ENCODE measurements at places on chromosomes 3 and 15.

- no peak for DNase-seq
These were observed 33.8 kb upstream of the CTSH start for GRCh38 chr15:78978601-78979179.

DNA sequence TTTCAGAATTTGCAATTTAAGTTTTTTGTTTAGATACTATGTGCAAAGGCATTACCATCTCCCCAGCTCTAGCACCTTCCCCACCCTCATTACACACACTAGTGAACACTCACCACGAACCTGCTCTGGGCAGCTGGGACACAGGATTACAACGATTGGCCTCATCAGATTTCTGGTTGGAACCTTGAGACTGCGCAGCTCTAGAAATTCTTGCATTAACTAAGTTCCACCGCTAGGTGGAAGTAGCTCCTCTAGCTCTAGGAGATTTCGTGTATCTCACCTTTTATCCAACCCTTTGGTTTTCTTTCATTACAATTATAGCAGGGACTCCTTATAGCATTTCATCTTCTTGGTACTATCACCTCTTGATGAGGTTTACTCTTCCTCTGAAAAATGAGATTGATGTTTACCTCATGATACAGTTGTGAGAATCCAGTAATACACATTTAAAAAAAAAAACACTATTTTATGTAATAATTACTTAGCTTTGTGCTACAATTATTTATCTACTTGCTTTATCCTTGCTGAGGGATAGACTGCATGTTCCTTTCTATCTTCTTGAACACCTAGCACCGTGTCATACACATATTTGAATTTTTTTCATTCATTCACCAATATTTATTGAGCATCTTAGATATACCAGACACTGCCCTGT is 28.7 kb upstream of the PLOD2 start:
- DNase-seq, result peak; percentile 69

DNA sequence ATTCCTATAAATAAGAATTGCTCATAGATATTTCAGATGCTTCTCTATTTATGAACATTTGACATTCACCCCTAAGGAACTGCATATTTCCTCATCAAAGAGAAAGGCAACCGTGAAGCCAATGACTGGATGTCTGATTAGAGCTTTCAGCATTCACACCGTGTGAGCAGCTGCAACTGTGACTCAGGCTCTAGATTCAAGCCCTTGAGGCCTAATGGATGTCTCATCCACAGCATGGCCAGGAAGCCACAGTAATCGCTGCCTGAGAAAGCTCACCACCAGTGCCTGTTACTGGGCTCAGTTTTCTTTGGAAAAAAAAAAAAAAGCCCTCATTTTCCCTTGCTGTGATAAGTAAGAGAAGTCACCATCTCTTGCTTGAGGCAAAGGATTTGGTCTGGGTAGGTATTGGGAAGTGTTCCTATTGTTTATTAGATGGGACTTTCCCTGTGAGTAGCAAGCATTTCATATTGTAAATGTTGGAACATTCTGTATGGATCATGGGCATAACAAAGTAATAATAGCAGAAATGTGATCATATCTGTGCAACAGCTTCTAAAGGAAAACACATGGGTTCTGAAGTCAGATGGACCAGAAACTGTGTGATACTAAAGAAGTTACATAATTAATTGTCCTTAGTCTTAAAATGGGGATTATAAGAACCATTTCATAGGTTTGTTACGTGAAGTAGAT is 783.7 kb downstream of the AGBL1 start:
- peak; percentile 99 for DNase-seq

GRCh38 chr3:115800489-115801075 is 177.3 kb downstream of the GAP43 start:
- DNase-seq, result peak; percentile 87

DNA sequence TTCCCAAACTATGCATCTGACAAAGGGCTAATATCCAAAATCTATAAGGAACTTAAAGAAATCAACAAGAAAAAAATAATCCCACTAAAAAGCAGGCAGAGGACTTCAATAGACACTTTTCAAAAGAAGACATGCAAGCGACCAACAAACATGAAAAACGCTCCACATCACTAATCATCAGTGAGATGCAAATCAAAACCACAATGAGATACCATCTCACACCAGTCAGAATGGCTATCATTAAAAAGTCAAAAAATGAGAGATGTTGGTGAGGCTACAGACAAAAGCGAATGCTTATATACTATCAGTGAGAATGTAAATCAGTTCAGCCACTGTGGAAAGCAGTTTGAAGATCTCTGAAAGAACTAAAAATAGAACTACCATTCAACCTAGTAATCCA is 20.2 kb downstream of the CFAP44 start:
- no peak for DNase-seq
